ENCODE measurements at places on chromosomes 3 and 15.

GRCh38 chr3:37712918-37713817 lies 148.5 kb upstream of the CTDSPL start:
- DNase-seq, result no peak

DNA sequence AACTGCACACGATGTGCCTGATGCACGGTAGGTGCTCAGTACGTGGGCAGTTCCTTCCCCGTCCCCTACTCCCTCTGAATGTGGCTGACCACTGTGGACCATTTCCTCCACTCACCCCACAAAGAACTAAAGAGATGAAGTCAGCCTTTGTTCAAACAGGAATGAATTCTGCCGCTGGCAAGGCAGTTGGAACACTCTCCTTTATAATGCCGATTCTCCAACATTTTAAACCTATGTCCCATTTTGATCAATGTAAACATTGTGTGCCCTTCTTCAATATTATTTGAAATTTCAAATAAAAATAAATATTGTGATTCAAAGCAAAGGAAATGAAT lies 57.5 kb upstream of the MEF2A start:
- DNase-seq, result no peak

DNA sequence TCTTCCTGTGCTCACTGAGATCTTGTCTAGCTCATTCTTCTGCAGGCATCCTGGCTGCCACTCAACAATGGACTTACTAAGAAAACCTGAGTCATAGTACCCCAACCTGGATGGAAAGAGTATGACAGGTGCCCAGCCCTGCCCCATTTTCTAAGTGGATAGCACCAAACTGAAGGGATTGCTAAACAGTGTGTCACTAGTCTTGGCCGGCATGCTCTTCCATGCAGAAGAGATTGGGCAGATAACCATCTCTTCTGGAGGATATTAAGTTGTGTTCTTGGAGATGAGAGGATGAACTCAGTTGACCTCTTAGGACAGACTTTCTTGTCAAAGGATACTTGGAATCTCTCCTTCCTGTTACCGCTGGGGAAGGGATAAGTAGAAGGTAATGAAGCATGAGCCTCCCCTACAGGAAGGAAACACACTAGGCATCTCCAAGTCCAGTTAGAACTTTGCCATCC lies 797.5 kb downstream of the AGBL1 start:
- DNase-seq, result no peak

GRCh38 chr3:177371888-177372287 lies 174.6 kb upstream of the TBL1XR1 start:
- DNase-seq, result no peak

GRCh38 chr3:17235310-17235709 lies 350.6 kb downstream of the PLCL2 start:
- DNase-seq, result no peak

- no peak for DNase-seq
Observed at GRCh38 chr3:80355144-80355543, 587.3 kb upstream of the ROBO1 start.

DNA sequence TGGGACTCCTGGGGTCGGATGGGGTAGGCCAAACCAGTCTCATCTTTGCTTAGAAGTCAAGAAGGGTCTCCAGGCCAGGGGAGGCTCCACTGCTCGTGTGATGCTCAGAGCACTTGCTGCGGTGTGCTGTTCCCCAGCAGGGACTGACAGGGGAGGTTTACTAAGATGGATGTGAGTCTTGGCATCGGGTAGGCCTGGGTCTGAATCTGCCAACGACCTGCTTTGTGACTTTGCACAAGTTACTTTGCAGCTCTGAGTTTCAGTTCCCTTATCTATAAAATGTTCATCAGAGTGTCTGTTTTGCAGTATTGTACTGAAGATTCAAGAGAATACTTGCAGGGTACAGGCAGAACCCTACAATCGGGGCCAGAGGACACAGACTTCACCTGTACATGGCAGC lies 17.3 kb upstream of the CDCP1 start:
- no peak for DNase-seq

DNA sequence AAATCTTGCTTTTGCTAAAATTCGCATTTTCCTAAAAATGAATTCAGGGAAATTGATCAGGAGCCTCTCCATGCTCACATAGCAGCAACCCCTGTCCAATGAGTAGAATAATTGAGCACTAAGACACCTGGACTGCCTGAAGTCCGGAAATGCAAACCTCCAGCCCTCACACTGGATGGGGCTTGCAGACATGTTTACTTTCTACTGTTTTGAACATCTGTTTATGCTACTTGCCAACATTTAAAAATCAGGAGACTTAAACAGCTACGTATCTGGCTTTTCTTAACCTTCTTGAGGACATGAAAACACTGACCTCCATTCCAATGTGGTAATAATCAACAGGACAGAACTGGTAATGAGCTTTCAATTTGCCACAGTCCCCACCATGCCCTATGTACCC lies 184.4 kb downstream of the SHOX2 start:
- DNase-seq, result no peak

- no peak for DNase-seq
Observed at GRCh38 chr3:114432310-114432709, 138.5 kb downstream of the TIGIT start.

DNA sequence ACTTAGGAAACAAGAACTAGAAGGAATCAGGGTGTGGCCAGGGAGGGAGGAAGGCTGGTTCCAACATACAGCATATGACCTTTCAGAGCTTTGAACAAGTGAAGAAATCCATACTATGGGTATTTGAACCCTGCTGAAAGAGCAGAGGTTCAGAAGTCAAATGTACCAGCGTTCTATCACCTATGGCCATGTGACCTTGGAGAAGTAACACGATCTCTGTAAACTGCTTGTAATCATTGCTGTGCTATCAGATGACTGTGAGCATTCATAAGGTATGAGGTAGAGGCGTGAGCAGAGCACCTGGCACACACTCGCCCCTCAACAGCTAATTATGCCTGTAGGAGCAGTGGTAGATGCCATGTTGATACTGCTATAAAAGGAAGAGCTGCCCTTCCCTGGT lies 55.2 kb downstream of the KLHL6 start:
- no peak for DNase-seq

DNA sequence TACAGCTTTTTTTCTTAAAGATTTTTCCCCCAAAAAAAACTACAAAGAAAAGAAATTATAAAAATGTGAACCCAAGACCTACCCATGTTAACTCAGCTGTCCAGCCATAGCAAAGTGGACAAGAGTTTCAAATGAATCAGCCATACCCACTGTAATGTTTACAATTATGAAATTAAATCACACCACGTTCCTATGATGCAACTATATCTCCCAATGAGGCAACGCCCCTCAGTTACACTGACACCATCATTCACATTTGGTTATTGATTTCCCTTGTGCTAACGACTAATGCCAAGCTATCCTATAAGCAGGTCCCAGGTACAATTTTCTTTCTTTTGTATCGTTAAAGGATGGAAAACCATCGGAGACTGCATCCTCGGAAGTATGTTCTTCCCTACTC lies 115.1 kb upstream of the ICE2 start:
- DNase-seq, result no peak

- no peak for DNase-seq
Observed at GRCh38 chr15:99511866-99512661, 53.7 kb upstream of the MEF2A start.

- DNase-seq, result no peak
Observed at GRCh38 chr3:71127844-71128243, 455.7 kb downstream of the FOXP1 start.

DNA sequence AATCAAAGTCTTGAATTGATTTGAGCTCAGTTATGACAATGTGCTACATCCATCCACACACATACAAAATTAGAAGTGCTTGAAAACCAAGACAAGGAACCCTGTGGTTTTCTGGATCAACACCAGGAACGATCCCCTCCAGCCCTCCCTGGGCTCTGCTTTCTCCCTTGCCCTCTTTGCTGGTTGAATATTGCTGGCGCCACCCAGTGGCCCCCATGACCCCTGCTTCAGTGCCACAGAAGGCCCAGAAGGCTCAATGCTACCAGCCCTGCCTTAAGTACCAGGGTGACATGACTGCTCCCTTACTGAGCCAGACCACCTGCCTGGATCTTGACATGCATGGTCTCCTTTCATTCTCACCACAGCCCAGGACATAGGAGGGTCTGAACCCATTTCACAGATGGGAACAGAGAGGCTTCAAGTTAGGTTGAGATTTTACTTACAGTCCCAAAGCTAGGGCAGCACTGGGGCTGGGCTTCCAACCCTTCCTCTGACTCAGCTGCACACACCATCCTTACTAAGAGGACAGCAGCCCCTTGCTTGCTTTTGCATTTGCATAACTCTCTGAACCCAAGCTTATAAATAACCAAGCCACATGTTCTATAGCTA lies 15.0 kb downstream of the IL12A start:
- no peak for DNase-seq

GRCh38 chr3:42961633-42962032 lies 17.5 kb upstream of the GASK1A start:
- peak; percentile 20 for DNase-seq

GRCh38 chr3:184551103-184551502 lies 10.5 kb upstream of the EPHB3 start:
- DNase-seq, result no peak

DNA sequence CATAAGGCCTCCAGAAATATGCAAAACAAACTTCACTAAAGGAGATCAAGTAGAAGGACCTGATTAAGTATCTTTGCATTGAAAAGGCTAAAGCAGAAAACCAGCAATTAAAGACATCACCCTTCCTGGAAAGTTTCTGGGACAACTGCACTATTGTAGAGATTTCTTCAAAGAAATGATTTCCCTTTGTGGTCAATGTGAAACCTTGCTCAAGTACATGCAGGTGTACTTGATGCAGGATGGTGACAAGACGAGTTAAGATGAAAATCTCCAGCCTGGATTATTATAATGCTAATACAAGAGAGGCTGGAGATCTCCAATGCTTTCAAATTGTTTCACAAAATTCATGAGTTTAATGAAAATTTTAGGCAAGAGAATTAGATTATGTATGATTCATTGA lies 208.4 kb downstream of the TIGIT start:
- DNase-seq, result no peak

DNA sequence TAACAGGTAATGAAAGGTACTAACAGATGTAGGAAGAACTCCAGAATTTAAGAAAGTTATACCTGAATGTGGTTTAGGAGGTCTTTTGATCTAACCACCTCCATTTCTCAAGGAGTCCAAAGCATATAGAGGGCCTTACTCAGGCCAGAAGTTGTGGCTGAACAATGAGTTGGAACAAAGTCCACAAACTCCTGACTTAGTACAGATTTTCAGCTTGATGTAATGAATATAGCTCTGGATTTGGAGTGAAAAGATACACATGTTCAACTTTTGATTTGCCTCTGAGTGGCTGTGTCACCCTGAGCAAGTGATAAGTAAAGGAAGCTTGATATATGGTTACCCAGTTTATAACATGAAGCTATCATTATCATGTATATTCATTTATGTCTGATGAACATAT lies 390.1 kb downstream of the LPP start:
- DNase-seq, result no peak

DNA sequence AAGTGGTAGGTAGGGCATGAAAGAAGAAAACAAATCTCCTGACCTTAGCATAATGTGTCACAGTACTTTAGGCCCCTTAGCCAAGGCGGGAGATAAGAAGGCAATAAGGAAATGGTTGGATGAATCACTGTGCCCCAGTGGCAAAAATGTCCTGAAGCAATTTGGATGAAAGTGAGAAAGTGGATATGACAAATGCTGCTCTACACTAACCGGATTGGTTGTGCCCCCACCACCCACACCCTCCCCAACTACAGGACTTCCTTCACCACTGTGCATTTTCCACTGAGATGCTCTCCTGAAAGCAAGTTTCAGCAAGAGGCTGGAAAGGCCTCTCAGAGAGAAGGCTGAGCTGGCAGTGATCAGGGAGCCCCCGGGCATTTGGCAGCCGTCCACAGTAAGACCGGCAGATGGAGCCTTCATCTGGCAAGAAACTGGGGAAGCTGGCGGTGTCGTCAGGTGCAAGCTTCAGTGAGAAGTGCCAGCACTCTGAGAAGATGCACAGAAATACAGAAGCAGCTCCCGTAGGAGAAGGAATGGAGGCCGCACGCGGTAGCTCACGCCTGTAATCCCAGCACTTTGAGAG lies 63.8 kb downstream of the ATP1B3 start:
- no peak for DNase-seq

GRCh38 chr3:134353171-134353825 lies 20.9 kb downstream of the AMOTL2 start:
- DNase-seq, result no peak

DNA sequence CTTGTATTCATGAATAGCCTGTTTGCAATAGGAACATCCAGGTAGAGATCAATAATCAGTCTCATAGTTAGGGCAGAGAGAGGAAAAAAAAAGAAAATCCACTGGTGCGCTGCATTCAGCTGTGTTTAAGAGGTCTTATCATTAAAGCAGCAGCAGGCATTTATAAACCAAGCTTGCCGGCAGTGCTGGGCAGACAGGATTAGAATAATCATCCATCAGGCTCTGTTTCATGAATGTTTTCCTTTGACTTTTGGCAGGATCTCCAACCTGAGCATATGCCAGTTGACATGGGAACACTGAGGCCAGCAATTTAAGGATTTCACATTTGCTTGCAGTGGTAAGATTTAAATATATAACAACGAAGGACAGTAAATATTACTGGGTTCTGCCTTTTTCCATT lies 305.2 kb upstream of the SEMA6D start:
- no peak for DNase-seq

DNA sequence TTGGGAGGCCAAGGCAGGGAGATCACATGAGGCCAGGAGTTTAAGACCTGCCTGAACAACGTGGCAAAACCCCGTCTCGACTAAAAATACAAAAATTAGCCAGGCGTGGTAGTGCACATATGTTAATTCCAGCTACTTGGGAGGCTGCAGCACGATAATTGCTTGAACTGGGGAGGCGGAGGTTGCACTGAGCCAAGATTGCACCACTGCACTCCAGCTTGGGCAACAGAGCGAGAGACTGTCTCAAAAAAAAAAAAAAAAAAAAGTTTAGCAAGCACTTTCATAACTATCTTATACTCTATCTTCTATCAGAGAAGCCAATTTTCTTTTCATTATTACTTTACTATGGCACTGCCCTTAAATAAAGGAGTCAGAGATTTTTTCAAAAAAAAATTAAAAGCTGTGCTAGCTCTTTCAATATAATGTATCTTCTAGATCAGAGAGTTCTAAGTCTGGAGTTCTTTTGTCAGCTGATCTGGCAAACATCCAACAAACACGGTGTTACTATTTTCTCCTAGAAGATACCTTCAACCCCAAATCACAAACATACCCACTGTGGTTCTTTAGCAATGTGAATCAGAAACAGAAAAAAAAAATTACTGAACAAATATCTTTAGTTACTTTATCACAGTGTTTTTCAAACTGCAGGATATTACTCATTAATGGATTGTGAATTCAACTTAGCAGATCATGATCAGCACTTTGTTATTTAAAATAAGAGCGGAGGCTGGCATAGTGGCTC lies 3.0 kb downstream of the ZNF770 start:
- no peak for DNase-seq

- DNase-seq, result no peak
Observed at GRCh38 chr3:108863799-108864135, 41.2 kb downstream of the TRAT1 start.

Data from fibroblast of skin of left quadriceps (primary cell).